ENCODE measurements at places on chromosomes 16 and 17. TPM values are rescaled to one million over a fixed set of nuclear protein-coding genes. Genes with fewer than 3 reads are reported as not detected.

DNA sequence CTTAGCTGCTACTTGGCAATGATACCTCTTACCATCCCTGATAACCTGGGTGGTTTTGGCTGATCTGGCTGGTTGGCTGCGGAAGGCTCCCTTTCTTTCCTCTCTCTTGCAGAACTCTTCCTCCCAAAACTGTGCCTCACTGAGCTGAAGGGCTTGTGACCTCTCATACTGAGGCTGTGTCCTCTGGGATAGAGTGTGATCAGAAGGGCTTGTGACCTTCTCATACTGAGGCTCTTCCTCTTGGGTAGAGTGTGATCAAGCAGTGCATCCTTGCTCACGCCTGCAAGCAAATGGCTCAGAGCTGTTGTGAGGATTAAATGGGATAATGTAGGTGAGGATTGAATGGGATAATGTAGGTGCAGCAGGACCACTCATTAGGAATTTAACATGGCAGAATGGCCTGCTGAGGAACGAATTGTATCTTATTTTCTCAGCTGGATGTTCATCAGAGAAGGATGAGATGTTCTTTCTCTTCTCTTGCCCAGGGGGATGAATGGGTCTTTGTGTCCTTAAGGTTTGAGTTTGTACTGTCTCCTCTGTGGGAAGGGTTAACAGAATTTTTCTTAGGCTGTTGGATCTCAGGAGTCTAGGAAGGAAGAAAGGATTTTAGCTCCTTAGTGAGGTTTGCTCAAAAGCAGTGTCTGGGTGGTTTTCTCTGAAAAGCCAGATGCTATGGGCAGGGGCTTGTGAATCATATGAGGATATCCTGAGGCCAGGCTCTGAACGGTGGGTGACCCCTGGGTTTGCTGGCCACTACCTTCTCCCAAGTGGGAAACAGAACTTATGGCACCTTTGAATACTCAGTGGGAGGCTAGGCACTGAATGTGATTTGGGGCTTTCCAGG, 130.0 kb upstream of the HS3ST2 start:
- DNase-seq, result no peak

- DNase-seq, result no peak
These were observed 83.9 kb downstream of the HIC1 start for GRCh38 chr17:2138761-2139160.

DNA sequence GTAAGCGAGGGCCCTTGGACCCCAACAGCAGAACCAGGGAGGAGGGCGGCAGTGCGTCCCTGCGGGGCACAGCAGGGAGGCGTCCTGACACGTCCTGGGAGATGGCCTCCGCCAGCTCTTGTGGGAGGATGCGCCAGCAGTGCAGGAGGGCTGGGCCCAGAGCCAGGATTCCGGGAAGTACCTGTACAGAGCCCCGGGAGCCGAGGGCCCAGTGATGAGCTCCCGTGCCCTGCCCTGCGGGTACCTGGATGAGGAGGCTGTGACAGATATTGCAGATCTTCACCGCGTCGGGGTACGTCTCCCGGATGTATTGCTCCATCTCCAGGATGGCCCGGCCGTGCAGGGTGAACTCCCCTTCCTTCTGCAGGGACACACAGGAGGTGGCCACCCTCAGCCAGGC, 23.1 kb downstream of the KDM8 start:
- no peak for DNase-seq

GRCh38 chr16:67963662-67964321, 4.6 kb downstream of the SLC12A4 start:
- no peak for DNase-seq

DNA sequence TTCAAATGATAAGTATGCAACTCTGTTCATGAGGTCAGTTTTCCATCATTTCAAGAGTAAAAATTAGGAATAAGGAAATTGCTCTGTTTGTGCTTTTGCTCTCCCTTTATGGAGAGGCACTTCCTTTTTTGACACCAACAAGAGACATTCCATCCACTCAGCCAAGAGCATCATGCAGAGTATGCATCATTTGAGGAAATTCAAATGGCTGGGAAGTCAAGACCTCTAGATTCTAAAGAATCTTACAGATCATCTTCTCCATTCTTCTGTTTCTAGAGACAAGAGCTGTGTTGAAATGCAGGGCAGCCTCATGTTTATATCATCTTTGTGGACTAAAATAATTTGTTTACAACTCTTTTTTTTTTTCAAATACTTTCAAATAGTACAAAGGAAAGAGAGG, 669.4 kb downstream of the CDH11 start:
- no peak for DNase-seq

- no peak for DNase-seq
These were observed 659 bp downstream of the RPH3AL start for GRCh38 chr17:351875-352420.

- DNase-seq, result no peak
These were observed 95.1 kb downstream of the ZNF423 start for GRCh38 chr16:49760815-49761214.

DNA sequence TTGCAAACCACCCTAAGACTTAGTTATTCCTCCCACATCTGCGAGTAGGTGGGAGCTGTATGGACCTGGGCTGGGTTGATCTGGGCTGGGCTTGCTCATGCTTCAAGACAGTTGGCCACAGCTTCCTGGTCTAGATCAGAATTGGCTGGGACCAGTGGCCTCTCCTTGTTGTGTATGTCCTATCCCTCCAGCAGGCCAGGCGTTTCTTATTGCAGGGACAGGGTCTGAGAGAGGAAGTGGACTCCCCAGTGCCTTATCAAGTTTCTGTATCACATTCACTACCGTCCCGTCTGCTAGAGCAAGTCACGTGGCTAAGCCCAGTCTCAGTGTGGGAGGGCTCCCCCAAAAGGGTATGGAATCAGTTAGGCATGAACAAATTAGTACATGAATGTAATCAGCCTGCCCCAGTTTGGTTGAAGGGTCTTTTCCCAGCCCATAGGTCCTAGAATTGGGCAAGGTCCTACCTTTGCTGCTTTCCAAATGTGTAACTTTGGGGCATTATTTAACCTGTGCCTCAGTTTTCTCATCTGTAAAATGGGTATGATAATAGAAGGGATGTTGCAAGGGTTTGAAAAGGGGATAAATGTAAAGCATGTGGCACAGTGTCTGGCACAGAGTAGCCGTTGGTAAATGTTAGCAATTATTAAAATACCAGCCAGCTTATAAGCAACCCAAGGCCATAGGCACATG, 36.0 kb downstream of the NKD1 start:
- no peak for DNase-seq

DNA sequence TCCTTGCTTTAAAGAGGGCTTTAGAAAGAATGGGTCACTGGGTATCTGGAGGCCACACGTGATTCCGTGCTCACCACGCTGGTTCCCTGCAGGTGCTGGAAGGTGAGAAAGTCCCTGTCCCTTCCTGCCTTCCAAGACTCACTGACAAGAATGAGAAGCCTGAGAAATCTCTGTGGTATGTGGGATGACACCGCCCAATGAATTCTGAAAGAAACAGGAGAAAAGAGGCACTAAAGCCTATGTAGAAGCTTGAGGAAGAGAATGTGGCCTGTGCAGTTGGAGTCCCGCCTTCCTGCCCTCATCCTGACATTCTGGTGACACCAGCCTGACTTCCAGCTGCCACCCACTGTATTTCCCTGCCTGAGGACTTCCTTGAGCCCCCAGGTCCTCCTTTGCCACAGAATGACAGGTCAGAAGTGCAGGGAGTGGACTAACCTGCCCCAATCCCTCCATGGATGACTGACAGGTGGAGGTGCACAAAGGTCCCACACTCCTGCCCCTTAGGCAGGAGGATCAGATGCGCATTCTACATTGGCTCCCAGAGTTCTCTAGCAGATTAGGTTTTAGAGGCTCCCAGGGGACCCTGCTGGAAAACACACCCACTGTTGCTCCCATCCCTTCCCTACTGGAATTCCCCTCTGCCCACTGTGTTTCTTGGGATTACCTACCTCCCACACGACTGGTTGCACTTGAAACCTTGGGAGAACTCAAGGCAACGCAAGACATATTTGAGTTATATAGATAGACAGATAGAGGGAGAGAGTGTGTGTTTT, 38.6 kb upstream of the TENT4B start:
- no peak for DNase-seq

DNA sequence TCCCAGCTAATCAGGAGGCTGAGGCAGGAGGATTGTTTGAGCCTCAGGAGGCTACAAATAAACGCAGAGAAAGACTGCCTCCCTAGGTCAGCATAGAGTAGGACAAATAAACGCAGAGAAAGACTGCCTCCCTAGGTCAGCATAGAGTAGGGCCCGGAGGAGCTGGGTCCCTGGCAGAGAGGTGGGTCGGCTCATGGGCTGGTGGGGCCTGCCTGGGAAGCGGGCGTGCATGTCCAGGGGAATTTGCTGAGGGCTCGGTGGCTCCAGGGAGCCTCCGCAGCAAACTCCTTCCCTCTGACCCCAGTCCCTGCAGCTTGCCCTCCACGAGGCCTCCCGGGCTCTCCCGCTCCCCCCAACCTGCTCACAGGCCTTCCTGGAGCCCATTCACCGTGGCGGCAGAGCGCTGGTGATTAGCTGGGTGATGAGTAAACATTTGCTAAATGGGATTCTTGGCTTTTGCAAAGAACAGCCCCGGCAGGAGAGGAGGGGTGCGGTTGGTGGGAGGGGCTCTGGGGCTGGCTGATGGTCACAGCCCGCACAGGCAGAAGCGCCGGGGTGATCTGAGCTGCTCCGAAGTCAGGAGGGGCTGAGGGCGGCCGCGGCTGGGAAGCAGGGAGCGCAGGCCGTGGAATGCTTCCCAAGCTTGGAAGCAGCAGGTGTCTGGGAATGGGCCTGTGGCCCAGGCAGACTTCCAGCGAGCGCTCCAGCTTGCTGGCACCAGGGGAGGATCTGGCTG, 93.1 kb downstream of the RTN4RL1 start:
- no peak for DNase-seq

GRCh38 chr16:4679156-4679849, 14.1 kb upstream of the NUDT16L1 start:
- DNase-seq, result no peak

DNA sequence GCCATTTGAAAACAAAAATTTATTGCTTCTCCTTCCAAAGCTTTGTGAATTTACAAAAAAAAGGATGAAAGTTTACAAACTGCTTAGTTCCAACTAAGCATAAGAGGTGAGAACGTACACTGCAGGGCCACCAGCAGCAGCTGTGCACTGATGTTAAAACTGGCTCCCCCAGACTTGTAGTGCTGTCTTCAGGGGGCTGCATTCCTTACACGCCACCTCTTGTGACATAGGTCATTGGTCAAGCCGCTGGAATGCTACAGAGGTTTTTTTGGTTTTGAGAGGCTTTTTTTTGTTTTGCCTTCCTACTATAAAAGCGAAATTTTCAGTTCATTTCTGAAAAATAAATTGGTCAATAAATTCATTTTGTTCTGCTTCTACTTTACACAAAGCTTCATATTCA, 6.9 kb downstream of the IFT20 start:
- no peak for DNase-seq

DNA sequence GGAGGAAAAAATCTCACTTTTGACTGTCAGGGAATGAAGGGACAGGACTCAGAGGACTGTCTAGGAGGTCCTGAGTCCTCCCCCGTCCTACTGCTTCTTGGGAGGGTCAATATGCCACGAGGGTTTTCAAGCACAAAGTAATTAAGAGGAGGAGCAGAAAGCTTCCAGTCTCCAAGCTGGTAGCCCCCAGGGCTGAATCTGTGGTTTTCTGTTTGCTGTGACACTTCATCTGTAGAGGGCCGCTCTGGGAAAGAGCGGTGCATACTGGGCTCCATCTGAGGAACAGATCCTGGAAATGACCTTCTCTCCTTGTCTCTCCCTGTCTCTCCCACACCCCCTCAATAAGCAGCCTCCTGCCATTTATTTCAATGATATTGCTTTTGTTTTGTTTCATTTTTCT, 180.1 kb upstream of the SDK2 start:
- DNase-seq, result no peak

GRCh38 chr16:3904875-3905274, 24.4 kb upstream of the CREBBP start:
- no peak for DNase-seq

DNA sequence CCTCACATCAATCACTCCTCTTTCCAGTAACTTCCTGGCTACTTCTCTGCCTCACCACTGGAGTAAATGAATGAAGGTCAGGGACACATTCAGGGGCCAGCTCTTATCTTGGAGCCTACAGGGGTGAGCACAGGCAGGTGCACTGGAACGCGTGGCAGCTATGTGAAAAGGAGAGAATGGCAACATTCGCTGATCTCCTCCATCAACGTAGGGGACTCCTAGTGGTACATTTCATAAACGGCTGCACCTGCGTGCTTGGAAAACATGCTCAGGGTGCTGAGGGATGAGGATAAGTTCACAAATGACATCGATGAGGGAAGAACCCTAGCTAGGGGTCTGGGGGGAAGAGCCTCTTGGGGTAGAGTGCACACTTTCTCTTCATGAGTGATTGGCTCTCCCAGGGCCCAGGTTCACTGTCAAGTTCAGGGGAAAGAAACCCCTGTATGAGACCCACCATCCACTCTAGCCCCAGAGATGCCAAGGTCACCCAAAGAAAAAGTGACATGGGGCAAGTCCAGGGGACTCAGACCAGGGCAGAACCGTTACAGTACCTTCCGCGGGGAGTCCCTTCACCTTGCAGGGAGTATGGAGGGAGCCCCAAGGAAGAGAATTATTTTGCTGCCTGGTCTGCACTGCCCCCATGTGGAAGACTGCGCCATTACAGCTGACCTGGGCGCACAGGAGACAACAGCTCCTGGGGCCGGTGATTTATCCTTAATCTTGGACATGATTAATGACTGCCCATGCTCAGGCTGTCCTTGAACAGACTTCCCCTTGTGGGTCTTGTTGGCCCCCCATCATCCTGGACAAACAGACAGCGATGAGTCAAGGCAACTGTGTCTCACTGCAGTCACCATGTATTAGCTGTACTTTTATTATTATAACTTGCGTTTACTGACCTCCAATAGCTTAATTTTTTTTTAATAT, 30.1 kb downstream of the VAC14 start:
- no peak for DNase-seq

The RND2 gene
- total RNA-seq, result 0.53 TPM

The CCL18 gene
- total RNA-seq, result not detected

The ABI3 gene
- total RNA-seq, result 5.4 TPM

The PAM16 gene
- 29.5 TPM for total RNA-seq

The SLC6A2 gene
- total RNA-seq, result 0.18 TPM

The C17orf100 gene
- total RNA-seq, result 0.57 TPM

The TEX19 gene
- total RNA-seq, result not detected
